ENCODE measurements at places on chromosomes 6 and 20.

DNA sequence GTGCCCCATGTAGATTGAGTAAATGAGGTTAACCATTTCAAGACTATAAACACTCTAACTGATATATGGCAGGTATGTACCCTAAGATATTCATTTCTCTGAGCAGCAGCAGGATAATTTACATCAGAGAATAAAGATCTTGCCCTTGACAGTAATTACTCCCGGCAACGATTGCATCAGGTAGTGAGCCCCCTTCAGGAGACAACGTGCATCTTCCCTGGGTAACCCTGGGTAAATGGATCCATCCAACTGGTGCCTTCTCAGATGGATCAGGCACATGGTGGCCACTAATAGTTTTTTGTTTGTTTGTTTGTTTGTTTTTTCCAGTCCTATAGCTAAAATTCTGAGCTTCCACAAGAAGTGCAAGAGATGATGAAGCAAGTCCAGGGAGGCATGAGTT, 469.4 kb upstream of the SLC35B3 start:
- DNase-seq, result no peak

- DNase-seq, result no peak
Measured at GRCh38 chr6:135972150-135972549, 120.6 kb downstream of the PDE7B start.

DNA sequence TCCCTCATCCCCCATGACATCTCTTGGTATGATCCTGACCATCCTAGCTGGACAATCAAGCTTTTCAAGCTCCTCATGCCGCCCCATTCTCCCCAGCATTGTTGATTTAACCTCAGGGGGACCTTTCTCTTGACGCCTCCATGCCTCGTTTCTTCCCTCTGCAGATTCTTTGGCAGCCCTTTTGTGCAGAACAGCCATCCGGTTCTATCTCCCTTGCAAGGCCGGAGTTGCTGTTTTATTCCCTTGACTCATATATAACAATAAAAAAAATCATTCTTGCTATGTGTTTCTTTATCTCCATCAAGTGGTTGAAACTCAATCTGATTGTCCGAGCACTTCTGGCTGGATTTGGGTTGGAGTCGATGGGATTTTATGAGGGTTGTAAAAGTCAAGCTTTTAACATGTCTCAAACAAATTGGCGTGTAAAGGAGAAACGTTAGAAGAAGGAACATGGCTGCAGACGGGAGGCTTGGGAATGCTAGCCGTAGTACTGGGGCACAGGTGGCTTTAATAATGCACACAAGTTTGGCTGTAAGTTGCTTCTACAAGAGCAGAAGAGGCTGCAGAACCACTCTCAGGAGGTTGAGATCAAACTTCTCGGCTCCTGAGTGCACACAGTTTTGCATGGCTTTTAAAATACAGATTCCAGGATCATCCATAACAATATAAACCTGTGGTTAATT, 3.9 kb upstream of the SULF2 start:
- no peak for DNase-seq

- no peak for DNase-seq
Measured at GRCh38 chr20:46573234-46573633, 22.8 kb upstream of the OCSTAMP start.

DNA sequence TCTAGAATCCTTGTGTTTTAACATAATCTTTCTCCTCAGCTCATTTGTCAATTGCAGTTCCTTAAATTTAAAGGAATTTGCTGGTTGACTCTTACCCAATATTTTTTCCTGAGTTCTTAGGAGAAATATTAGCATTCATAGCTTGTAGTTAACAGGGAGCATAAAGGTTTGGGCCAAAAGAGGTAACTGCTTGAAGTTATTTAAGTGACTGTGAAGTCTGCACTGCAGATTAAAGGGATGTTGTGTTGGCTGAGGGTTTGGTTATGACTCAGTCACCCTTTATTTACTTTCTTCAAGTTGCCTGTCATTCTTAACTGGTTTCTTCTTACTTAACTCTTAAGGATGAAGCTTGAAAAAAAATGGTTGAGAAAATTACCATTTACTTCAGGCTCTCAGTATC, 220.3 kb upstream of the LAMP5 start:
- no peak for DNase-seq

GRCh38 chr6:112307707-112308106, 39.4 kb upstream of the RFPL4B start:
- DNase-seq, result no peak

- no peak for DNase-seq
Measured at GRCh38 chr20:54665812-54666211, 190.4 kb downstream of the DOK5 start.

DNA sequence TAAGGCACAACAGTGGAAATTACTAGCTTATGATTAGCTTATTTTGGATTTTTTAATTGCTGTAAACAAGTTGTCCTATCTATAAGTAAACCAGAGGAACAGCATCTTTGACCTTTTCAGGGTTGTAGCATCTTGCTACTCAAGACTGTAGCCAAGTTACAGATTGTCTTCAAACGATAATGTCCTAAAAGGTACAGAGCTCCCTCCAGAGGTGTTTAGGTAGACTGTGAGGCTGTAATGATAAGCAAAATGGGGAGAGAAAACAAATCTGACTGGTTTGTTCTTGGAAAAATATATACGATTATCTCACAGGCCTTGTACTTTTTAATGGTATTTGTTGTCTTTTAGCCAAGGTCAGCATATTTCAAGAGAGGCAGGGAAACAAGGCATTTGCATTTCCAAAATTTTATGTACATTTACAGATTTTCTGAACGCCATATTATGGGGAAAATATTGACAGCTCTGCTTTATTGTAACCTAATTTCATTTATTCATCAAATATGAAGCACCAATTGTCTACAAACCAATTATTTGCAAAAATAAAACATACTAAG, 273.4 kb downstream of the MEI4 start:
- no peak for DNase-seq

DNA sequence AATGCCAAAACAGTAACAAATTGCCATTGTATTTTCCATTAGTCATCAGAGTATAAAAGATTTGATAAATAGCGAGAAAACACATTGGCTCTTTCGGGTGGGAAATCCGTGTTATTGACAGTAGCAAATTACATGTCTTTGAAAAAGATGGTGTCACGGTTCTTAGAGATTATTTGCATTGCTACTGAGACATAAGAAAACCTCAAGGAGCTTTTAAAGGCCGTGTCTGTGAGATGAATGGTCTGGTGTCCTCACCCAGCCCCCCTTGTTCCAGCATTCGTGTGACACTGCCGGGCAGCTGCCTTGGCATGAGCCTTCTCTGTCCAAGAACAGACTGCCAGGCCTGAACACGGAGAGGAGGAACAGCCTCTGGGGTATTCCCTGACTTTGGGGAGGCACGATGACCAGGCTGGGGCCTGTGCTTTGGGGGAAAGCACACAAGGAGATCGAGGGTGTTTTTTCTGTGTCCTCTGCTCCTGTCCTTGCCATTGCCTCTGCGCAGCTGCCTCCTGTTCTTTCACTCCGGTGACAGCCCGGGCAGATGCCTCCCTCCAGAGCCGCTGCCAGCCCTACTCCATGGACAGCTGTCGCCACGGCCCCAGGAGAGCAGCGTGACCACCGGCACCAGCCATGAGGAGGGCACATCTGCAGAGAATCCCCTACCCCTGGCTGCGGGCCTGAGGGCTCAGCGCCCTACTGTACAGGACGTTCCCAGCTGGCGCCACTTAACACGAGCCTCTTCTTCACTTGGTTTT, 167.7 kb upstream of the CDYL start:
- DNase-seq, result no peak

DNA sequence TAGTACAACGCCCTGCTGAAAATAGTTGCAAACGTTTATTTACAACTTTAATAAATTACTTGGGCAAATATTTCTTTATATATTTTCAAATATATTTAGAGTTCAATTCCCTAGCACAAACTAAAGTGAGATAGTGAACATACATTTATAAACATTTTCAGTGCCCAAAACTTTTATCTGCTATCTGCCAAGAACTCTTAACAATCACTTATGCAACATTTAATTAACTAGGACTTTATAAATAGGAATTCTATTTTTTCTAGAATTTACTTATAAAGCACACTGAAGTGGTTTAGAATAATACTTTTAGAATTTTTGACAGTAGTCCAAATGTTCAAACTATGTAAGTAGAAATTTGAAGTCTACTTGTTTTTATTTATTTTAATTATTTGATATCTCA, 452.6 kb upstream of the RGS17 start:
- no peak for DNase-seq

- no peak for DNase-seq
Measured at GRCh38 chr20:4006640-4007039, 8.7 kb downstream of the RNF24 start.

DNA sequence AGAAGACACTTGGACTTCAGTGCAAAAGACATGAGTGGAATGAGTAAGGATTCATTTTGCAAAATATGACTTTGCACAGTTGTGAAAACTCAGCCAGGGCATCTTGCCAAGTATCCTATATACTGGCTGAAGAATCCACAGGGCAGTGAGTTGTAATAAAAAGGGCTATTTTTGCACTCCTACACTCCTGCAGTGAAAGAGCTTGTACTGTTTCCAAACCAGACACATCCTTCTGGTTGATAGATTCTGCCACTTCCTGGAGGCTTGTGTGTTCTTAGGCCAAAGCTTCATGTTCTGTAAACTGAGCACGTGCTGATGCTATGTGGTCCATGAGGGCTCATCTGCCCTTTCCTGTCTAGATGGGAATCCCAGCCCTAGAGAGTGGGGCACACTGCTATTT, 34.9 kb downstream of the GMPR start:
- no peak for DNase-seq

DNA sequence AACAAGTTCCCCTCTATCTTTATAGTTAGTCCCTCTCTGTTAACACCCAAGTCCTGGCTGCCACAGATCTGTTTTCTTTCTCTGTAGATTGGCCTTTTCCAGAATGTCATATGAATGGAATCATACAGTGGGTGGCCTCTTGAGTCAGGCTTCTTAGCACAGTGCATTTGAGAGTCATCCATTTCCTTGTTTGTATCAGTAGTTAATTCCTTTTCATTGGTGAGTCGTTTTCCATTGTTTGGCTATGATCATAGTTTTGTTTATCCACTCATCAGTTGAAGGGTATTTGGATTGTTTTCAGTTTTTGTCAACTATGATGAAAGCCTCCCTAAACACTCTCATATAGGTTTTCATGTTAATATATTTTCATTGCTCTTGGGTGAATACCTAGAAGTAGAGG, 248.3 kb downstream of the ARID1B start:
- no peak for DNase-seq

DNA sequence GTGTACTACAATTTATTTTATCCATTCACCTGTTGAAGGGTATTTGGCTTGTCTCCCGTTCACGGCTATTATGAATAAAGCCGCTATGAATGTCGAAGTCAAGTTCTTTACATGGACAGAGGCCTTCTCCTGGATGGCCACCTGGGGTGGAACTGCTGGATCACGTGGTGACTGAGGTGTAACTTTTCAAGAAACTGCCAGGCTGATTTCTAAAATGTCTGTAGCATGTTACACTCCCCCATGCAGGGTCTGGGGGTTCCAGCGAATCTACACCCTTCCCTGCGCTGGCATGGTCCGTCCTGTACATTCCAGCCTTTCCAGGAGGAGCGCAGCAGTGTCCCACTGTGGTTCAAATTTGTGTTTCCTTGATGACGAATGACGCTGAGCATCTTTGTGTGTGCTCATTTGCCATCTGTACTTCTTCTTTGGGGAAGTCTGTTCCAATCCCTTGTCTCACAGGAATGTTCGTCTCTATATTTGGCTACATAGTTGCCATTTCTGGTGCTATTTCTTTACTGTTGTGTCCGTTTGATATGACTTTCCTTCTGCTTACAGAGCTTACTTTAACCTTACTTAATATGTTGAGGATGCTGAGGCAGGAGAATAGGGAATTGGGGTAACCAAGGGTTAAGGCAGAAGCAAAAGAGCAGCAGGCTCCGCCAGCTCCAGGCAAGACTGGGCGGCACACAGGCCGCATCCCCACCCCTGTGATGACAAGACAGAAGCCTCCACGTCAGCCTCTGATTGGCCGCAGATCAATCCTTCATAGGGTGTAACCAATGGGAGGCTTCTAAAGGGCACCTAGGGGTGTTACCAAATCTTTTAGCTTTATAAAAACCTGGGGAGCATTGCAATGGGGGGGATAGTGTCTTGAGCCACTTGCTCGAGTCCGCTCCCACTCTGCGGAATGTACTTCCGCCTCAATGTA, 106.6 kb downstream of the TAF4 start:
- DNase-seq, result no peak

DNA sequence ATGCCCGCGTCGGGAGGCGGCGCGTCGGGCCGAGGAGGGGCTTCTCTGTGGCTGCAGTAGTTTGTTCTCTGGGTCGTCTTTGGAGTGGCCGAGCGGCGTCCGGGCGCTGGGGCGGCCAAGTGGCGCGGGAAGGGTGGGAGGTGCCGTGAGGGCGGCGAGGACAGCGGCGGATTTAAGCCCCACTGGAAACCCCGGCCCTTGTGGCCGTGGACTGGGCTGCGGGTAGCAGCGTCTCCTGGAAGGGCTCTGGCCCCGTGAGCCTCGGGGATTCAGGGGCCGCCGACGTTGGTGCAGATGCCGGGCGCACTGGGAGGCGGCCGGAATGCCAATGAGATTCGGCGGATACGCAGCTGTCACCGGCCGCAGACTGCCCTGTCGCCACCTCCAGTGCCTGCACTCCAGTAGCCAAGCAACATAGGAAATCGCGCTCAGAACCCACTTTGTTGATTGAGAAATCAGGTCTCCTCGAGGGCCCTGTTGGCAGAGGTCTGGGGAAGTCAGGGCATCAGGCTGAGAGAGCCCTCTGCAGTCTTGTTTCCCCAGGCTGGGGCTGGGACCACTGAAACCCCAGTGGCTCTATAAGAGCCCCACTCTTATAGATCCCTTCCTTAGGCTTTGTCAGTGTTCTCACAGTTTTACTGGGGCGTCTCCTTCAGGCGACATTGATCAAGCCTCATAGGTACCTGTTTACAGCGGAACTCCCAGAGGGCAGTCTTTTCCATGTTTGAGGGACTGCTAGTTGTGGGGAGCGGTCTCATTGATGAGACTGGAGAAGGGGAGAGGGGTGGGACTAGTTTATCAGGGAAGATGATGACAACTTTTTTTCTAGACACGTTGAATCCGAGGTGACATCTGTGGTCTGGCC, 642 bp downstream of the GZF1 start:
- no peak for DNase-seq

- DNase-seq, result no peak
Measured at GRCh38 chr6:85798931-85799652, 156.4 kb upstream of the SYNCRIP start.

DNA sequence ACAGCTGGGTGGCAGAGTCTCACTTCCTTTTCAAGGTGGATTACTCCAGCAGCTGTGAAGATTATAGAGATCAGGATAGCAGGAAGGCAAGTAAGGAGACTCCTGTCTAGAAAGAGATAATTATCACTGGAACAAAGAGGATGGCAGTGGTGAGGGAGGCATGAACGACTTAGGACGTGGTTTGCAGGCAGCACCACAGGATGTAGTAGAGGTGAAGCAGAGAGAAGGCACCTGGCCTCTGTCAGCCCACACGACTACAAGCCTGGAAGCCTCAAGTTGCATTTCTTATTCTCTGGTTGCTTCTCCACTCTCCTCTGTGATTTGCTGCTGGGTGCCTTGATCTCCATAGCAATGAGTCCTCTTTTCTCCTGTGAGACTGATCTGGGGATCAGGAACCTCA, 62.7 kb downstream of the TSHZ2 start:
- DNase-seq, result no peak

- DNase-seq, result no peak
Measured at GRCh38 chr20:17643531-17644188, 38.4 kb downstream of the RRBP1 start.

GRCh38 chr6:25694366-25694765, 42.4 kb downstream of the SCGN start:
- no peak for DNase-seq

- no peak for DNase-seq
Measured at GRCh38 chr20:32359633-32360332, 1.7 kb downstream of the ASXL1 start.

GRCh38 chr20:54231036-54231435, 23.1 kb downstream of the PFDN4 start:
- DNase-seq, result no peak

GRCh38 chr20:32360333-32360634, 2.2 kb downstream of the ASXL1 start:
- DNase-seq, result no peak
